Right hindlimb (tissue), 1 donor: ENCODE measurements at places on chromosomes 6 and 20.
A peak's percentile ranks its signal among the peaks of the same experiment; 100 is the strongest.

DNA sequence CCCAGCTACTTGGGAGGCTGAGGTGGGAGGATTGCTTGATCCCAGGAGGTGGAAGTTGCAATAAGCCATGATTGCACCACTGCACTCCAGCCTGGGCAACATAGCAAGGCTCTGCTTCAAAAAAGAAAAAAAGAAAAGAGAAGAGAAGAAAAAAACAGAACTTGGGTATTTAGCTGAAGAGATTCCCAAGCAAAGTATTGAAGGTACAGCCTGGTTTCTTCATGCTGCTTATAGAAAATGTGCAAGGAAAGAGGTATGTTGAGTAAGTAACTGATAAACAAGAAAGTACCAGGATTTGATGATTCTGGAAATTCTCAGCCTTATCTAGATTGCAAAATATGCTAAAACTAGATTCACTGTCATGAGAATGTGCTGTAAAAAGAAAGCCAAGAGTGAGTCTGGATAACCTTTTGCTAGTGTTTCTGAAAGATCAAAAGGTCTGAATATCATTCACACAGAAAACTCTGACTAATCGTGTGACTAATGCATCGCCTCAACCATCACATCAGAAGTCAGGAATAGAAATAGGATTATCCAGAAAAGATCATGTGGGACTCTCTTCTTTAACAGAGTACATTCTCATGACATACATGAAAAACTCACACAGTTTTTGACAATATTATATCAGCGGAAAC, 32.4 kb upstream of the NOP56 start:
- DNase-seq: no peak

DNA sequence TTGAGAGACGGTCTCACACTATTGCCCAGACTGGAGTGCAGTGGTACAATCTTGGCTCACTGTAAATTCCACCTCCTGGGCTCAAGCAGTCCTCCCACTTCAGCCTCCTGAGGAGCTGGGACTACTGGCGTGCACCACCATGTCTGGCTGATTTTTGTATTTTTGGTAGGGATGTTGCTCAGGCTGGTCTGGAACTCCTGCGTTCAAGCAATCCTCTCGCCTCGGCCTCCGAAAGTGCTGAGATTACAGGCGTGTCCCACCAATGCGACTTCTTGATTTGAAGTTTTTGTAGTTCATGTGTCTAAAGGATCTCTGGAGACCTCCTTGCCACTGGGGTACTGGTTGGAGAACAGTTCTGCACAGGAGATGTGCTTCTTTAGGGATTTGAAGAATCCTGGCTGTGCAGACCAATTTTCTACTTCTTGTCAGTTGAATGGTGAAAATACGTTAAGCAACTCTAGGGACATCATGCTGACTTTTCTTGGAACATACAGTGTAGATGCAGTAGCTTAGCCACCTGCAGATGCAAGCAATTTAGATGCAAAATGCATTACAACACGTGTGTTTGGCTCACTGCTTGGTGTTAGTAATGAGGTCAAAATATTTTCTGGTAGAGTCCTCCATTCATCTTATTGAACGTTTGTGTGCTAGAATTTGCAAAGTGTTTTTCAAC, 28.2 kb downstream of the SYTL3 start:
- DNase-seq: no peak

DNA sequence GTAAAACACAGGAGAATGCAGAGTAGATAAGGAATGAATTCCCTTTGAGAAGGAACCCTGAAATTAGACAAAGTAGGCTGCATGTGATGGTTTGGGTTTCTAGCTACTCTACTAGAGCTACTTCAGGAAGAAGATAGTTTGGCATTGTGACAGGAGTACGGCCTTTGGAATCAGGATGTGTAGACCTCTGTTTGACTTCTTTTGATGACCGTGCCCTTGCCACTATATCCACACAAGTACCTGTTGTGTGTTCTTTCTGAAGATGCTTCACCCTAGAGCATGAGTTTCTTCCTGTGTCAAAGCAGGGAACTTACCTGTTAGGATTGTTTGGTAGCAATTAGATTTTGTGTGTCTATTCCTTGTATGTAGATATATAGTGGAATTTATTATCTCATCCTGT, 41.7 kb downstream of the CD2AP start:
- DNase-seq: no peak

DNA sequence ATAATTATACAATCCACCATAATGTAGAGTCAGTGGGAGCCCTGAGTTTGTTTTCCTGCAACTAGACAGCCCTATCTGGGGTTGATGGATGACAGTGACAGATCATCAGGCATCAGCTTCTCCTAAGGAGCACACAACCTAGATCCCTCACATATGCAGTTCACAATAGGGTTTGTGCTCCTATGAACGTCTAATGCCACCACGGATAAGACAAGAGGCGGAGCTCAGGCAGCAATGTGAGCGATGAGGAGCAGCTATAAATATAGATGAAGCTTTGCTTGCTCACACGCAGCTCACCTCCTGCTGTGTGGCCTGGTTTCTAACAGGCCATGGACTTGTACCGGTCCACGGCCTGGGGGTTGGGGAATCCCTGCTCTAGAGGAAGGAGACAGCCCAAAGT, 25.9 kb downstream of the EDEM2 start:
- no peak for DNase-seq

DNA sequence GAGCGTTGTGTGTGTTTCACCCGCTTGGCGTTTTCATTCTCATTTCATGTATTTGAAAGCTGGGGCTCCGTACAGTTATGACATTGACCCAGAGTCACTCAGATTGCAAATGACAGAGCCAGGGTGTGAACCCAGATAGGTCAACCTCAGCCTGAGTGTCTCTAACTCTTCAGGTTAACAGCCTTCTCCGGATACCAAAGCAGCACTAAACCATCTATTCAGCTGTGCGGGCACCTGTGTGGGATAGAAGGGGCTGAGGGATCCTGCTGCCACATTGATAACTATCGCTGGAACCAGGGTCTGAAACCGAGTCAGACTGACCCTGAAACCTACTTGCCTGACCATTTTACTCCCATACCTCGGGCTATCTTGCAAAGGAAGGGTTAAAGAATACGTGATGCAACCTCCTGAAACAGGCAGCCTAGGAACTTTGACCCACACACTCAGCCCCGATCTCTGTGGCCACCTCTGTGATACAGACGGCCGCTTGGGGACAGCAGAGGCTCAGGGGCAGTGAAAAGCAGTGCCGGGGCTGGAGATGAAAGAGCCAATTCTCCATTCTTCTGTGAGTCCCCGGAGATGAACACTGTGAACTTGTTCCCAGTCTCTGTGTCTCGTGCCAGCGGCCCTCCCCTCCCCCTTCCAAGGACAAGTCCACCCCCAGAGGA, 233.5 kb upstream of the QKI start:
- peak; percentile 61 for DNase-seq

DNA sequence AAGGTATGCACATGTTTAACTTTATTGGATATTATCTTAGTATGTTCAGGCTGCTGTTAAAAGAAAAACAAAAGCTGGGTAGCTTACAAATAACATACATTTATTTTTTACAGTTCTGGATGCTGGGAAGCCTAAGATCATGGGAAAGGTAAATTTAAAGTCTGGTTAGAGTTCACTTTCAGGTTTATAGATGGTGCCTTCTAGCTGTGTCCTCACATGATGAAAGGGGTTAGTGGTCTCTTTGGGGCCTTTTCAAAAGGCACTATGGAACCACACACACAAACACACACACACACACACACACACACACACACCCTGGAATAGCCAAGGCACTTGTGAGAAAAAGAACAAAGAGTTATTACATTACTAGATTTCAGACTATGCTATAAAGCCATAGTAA, 805.8 kb upstream of the GJE1 start:
- no peak for DNase-seq

- no peak for DNase-seq
Observed at GRCh38 chr6:130973521-130974277, 89.3 kb downstream of the EPB41L2 start.
